ENCODE measurements at places on chromosomes 3 and 15. TPM values are rescaled to one million over a fixed set of nuclear protein-coding genes. Genes with fewer than 3 reads are reported as not detected.

- no peak for DNase-seq
Measured at GRCh38 chr3:183560607-183561006, 5.1 kb upstream of the KLHL6 start.

The ADGRG7 gene
- not detected for total RNA-seq

DNA sequence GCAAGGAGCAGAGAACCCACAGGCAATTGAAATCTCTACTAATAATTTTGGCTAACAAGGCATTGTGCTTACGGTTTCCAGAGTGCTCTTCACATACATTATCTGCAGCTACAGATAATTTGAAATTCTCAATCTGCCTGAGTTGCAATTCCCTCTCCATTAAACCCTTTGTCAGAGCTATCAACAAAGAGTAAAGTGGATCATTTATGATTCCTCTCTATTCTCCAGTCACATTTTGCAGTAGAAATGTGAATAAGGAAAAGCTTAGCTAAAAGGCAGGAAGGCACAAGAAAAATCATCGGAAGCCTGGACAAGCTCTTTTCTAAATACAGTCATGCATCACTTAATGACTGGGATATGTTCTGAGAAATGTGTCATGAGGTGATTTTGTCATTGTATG is 49.6 kb downstream of the FAM98B start:
- no peak for DNase-seq

DNA sequence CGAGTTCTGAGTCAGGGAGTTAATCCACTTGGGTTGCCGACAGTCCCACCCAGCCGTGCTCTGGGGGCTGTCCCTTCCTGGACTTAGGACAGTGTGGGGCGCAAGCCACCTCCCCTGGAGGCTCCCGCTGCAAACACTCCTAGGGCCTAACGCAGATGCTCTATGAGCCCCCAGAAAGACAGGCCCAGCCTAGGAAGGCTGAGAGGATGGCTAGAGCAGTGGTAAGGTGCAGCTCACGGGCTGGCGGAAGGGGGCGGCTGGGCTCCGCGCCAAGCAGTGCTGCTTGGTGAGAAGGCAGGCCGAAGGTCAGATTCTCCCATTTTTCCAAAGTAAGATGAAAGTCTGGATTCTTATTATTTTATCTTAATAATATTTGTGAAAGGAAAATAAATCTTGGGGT is 84.6 kb upstream of the ALDH1L1 start:
- DNase-seq = peak; percentile 34

DNA sequence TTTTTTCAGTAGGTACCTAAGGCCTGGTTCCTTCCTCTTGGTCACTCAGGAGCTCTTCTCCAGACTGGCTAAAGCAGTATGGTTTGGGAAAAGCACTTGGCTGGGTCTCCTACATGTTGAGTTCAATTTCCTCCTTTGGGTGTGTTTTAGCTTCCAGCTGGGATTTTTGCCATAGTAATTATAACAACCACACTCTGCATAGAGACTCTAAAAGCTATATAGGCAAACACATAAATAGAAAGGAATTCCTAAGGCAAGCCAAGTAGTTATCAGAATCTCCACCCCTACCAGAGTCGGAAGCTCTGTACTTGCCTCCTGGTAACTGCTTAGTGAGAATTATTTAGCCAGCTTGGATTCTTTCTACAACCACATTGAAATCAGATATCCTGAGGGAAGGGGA is 48.6 kb downstream of the FOXL2 start:
- DNase-seq = no peak

DNA sequence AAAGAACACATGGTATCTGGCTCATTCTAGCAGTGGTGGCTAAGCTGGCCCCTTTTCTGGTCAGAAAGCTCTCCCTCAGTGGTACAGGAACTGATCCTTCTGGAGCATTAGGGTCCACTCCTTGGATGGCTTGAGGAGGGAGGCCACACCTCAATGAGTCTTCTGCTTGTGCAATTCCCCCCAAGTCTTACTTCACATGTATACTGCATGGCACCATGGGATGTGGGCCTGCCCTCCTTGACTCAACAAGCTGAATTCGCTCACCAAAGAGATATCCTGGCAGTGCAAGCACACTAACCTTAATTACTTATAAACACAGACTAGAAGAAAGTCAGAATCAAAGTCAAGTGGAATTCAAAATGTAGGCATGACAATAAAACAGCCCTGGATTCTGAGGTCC is 133.8 kb upstream of the SLC2A2 start:
- no peak for DNase-seq

GRCh38 chr3:197906850-197907187 is 43.2 kb upstream of the RPL35A start:
- DNase-seq = no peak

The FETUB gene
- not detected for total RNA-seq

DNA sequence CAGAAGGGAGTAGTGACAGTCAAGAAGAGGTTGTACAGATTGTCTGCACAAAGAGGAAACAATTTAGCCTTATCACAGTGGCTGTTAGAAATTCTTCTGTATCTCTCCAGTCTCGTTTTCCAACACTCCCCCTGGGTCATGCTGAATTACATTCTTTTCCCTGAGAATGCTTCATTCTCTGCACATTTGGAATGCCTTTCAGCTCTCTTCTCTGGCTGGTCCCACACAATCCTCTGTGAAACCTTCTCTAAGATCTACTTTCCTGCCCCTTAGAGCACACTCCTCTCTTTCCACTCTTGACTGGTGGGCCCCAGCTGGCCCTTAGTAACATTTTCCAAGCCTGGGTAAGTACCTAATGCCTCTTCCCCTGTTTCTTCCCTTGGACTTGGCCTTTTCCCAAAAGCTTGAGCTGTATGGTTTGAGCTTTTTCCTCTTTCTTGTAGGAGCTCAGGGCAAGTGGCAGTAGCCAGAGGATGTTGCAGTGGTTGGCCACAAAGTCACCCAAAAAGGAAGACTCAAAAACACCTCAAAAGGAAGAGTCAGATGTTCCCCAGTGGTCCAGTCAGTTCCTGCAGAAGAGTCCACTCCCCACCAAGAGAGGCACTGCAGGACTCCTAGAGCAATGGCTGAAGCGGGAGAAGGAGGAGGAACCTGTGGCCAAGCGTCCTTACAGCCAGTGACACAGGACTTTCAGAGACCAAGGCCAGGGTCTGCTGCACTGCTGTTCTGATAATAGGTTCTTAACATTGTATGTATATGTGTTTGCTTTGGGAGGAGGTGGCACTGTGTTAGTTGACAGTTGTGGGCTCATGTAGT is 25.7 kb downstream of the HMCES start:
- DNase-seq = no peak

The MAGI1 gene
- 42.8 TPM for total RNA-seq

DNA sequence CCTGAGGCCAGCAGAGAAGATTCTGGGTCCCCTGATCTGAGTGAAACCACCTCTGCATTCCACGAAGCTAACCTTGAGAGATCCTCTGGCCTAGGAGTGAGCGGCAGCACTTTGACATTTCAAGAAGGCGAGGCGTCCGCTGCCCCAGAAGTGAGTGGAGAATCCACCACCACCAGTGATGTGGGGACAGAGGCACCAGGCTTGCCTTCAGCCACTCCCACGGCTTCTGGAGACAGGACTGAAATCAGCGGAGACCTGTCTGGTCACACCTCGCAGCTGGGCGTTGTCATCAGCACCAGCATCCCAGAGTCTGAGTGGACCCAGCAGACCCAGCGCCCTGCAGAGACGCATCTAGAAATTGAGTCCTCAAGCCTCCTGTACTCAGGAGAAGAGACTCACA is 36.4 kb downstream of the HAPLN3 start:
- no peak for DNase-seq

DNA sequence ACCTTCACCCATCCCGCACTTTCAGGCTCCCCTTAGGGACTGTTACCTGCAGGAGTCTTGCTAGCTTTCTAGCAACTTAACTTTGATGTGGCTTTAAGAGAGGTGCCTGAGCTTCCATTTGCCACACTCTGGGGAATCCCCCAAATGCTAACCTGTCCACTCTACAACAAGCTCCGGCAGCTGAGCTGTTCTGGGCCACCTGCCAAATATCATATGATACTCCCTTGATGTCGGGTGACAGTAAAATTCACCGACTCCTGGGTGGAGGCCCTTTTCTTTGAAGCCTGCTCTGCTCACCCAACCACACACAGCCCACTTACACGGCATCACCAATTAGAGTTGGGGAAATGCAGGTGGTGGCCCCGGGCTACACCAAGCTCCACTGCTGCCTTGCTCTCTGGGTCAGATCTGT is 38.0 kb upstream of the XCR1 start:
- no peak for DNase-seq

The CCDC80 gene
- total RNA-seq = 57.5 TPM

DNA sequence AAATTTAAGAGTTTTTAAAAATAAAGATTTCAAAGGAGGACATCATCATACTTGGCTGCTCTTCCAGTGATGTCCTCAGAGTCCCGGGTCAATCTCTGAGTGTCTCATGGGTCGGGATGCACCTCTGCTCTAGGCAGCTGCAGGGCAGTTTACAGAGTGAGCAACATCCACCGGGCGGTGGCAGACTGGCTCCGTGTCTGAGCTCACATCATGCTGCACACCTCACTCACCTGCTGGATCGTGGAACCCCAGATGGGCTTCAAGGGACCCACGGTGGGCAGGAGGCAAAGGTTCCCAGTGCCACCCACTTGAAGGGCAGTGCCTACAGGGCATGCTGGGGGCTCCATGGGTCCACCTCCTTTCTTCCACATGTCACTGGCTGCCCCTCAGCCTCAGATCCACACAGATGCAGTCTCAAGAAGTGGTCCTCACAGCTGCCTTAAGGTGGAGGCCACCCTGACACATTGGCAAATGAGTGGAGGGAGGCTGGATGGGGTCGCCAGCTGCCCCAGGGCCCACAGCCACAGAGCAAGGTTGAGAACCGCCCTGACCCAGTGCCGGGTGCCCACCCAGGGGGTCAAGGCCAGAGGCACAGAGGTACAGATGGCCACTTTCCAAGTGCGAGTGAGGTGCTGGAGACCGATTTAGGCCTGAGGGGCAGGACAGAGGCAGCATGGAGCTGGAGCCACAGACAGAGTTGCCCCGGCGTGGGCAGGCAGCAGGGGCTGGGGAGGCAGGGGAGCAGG is 25.2 kb downstream of the CYFIP1 start:
- no peak for DNase-seq

The CHDH gene
- 33.4 TPM for total RNA-seq

DNA sequence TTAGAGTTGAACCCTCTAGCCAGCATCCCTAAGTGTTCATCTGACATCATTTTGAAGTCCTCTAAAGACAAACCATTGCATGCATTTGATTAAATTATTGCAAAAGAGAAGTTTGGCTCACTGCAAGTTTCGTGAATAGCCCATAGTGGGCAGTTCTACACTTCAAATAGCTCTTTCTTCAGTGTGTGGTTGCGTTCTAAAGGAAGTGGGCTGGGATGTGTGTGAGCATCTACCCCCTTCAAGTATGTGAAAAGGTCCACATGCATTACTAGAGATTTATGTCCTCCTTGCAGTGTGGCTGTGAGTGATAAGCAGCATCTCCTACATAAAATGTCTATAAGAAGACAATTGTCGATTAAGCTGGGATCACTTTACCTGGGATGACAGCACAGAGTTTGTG is 54.6 kb downstream of the SST start:
- DNase-seq = no peak

The TRH gene
- not detected for total RNA-seq

DNA sequence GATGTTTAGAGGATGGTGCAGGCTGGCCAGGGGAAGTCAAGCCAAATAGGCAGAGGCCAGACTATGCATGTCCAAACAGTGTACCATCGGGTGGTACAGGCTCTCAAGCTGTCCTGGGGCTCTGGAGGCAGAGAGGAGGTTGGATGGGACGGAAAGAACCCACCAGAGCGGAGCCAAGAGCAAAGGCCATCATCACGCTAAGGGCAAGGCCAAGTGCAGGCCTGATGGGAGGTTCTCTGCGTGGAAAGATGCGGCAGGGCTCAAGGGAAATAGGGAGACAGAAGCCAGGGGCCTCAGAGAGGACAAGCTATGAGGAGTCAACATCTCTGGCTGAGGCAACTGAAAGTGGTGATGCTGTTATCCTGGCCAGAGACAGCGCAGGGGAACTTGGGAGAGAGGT is 102.7 kb downstream of the ASB7 start:
- no peak for DNase-seq

GRCh38 chr15:99955181-99955525 is 221.9 kb upstream of the LYSMD4 start:
- no peak for DNase-seq

DNA sequence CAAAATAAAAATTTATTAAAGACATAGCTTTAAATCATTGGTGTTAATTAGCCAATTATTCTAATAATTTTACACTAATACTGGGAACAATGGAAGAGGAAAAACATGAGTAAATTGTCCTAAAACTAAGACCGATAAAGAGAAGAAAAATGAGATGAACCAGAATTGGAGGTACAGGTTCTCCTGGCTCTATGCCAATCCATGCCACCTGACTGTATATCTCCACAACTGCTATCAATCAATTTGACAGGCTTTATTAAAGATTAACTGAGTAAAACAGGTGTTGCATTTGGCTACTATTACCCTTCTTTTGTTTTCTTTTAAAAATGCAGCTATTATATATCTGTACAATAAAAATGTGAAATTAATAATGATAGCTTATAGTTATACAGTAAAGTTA is 850.0 kb downstream of the CADM2 start:
- peak; percentile 15 for DNase-seq

GRCh38 chr3:105067361-105067760 is 299.3 kb upstream of the ALCAM start:
- no peak for DNase-seq

DNA sequence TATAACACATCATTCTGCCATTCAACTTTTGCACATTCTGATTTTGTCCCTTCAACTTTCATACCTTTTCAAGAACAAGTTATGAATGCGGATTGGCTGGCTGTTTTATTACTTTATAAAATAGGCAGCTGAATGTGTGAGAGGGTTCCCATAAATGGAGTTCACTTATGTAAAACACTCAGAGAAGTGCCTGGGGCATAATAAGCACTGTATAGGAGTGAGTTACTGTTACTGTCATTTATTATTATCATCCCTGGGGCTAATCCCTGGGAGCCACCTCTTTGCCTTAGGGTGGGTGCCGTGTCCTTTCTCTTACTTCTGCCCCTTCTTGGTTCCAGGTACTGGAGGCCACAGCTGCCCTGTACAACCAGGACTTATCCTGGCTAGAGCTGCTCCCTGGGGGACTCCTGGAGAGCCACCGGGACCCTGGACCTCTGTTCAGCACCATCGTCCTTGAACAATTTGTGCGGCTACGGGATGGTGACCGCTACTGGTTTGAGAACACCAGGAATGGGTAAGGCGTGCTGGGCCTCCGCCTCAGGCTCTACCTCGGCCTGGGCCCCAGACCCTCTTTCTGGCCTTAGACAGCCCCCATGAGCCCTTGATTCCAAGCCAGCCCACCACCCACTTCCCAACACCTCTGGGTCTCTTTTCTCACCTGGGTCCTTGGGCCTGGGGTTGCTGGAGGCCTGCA is 10.9 kb downstream of the DUOX1 start:
- no peak for DNase-seq

DNA sequence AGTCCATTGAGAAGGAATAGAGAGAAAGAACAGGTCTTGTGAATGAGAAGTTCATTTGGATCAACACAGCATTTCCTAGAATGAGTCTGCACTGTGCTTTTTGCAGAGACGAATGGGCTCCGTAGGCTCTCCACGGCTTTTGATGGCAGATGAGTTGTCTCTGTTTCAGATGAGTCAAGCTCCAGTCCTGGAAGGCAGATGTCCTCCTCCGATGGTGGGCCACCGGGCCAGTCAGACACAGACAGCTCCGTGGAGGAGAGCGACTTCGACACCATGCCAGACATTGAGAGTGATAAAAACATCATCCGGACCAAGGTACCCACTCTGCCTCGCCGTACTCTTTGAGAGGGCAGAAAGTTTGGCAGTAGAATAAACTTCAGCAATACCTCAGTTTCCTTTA is 70.5 kb downstream of the SIDT1 start:
- DNase-seq = no peak

- DNase-seq = no peak
Measured at GRCh38 chr3:141686466-141687291, 51.4 kb upstream of the RNF7 start.

The SPTSSB gene
- 7.8 TPM for total RNA-seq
